ENCODE measurements at places on chromosomes 7 and 10.

DNA sequence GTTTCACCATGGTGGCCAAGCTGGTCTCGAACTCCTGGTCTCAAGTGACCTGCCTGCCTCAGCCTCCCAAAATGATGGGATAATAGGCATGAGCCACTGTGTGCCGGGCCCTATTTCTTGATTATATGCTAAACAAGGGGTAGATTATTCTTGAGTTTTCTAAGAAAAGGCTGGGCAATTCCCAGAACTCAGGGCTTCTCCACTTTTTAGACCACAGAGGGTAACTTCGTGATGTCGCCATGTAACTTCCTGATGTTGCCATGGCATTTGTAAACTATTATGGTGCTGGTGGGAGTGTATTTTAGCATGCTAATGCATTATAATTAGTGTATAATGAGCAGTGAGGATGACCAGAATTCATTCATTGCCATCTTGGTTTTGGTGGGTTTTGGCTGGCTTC lies 35.8 kb downstream of the OTUD1 start:
- no peak for DNase-seq

GRCh38 chr7:89133819-89134218 lies 338.3 kb upstream of the TEX47 start:
- DNase-seq = no peak

- no peak for DNase-seq
Measured at GRCh38 chr7:70616821-70617220, 515.1 kb upstream of the GALNT17 start.

- DNase-seq = no peak
Measured at GRCh38 chr10:46542567-46543465, 13.6 kb downstream of the GPRIN2 start.

DNA sequence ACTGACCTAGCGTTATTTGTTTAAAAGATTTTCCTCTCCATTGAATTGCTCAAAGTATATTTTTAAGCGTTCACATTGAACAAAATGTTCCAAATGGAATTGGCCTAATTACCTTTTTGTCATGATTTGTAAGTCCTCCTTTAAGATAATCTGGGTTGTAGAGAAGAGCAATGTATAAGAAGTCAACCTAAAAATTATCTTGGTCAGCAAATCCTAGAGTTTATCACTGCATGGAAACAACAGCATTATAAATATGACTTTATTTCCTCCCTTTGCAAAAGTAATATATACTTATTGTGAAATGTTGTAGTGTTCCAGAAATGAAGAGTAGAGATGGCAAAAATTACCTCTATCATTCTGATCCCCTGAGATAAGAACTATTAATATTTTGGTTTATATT lies 59.2 kb downstream of the TAX1BP1 start:
- no peak for DNase-seq

DNA sequence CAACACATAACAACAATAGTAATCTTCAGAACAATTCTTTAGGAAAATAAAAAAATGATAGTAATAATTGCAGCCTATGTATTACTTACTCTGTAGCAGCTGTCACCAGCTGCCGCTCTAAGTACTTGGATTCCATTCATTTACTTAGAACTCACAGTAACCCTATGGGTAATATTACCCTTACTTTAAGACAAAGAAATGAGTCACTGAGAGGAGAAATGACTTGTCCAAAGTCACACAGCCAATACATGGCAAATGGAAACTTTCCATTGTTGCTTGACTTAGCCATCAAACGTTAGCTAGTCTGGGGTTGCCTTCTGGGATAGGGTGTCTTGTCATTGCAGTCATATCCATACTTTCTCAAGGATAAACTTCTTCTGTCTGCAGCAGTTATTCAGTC lies 3.6 kb downstream of the CCNY start:
- no peak for DNase-seq

GRCh38 chr10:48797830-48798229 lies 113.2 kb downstream of the WDFY4 start:
- no peak for DNase-seq

DNA sequence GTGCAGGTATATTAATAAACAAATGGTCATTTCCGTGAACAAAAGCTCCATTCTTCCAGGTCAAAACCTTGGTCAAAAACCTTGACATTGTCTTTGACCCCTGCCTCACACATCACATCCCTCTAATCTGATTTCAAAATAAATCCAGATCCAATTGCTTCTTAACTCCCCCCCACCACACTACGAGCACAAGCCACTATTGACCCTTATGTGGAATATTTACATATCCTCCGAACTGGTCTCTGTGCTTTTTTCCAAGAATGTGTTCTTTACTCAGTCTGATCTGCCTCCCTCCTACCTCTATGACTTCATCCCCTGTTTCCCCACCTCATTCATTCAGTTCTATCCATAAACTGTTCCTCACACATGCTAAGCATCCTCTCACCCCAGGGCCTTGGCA lies 313.6 kb upstream of the NPVF start:
- no peak for DNase-seq

- no peak for DNase-seq
Measured at GRCh38 chr10:115209133-115209532, 116.0 kb downstream of the ATRNL1 start.

DNA sequence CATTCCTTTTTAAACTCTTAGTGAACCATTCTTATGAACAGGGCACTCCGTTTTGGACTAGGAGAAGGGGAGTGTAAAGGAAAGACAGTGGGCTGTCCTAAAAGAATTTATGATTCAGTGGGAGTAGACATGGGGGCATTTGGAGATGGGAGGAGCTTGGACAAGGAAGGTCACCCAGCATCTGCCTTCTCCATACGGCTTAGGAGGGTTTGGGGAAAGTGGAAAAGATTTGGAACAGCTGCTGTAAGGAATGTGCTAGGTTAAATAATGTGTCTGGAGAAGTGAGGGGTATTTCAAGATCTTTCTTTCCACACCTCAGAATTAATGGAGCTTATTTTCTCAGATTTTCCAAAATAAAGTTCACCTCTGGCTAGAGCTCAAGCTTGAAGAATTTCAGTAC lies 24.0 kb downstream of the SLC35G1 start:
- DNase-seq = no peak

GRCh38 chr10:89591111-89591795 lies 53.8 kb downstream of the PANK1 start:
- no peak for DNase-seq

DNA sequence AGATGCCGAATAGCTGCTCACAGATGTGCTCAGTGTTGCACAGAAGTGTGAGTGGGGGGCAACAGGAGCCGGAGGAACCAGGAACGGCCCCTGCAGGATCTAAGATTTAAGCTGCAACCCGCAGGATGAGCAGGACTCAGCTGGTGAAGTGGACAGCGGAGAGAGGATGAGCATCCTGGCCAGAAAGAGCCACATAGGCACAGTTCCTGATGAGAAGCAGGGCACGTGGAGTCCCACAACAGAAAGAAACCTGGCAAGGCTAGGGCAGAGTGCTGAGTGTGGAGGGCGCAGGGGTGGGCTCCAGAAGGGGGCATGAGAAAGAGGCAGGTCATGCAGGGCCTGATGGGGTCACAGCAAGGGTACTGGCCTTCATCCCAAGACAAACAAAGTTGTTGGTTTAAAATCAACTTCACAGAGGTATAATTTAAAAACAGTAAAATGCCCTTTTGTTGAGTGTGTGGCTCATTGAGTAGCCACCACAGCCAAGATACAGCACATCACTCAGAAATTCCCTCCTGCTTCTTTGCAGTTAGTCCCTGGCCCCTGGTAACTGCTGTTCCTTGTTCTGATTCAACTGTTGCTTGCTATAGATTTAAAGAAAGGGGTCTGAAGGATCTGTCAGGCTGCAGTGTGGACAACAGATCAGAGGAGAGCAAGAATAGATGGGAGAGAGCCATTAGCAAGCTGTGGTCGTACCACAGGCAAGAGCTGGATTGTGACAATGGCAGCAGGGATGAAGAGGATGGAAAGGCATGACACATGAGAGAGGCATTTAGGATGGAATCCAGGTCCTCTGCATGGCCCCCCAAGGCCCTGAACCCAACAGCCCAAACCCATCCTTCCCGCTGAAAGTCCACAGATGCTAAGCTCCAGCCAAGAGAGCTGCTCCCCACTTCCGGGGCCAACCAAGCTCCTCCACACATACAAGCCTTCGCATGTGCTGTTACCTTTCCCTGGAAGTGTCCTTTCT lies 53.1 kb upstream of the OSBPL3 start:
- no peak for DNase-seq

DNA sequence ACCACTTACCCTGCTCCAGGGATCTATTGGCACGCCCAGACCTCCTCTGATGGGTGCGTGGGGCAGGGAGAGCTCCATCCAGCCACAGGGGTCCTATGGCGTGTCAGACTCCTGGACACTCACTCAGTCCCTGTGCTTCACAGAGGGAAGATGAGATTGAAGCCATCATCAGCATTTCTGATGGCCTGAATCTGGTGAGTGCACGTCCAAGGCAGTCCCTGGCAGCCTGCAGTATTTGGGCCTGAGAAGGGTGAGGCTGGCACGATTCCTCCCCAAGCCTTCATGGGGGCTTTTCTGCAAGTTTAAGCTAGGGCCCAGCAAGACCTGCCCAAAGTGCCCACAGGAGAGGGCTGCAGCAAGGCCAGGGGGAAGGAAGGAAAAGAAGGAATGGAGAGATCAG lies 3.3 kb downstream of the CDHR1 start:
- no peak for DNase-seq

DNA sequence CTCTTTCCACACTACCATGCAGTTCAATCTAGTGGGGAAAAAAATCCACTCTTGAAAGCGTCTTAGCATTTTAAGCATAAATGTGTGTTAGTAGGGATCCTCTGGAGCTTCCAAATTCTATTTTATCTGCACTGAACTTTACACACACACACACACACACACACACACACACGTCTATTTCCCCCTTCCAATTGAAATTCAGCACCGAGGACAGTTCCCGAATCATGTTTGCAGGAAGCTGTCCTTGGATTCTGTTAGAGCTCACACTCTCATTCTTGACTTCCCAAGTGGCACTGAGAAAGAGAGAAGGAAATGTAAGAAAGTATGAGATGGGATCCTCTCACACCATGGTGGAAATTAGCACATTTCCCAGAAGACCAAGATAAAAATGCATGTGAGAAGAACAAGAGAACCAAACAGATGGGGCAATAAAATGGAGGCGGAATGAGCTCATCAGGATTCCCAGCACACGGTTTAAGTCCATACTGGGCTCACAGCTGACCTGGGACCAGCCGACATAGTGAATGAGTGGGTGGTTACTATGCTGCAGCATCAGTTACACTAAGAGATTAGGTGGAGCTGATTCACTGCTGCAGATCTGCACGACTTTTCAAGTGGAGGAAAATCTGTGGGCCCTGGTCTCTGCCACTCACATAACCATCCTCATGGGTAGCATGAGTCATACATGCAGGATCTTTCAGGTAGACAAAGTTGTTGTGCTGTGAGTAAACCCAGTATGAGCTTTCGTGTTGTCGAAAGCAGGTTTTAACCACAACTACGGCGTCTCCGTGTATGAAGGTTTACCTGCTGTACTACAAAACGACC lies 3.3 kb upstream of the NPTX2 start:
- DNase-seq = no peak

- DNase-seq = no peak
Measured at GRCh38 chr7:39044489-39044888, 66.8 kb downstream of the POU6F2 start.

GRCh38 chr7:70620333-70621055 lies 511.4 kb upstream of the GALNT17 start:
- DNase-seq = no peak

GRCh38 chr10:75417522-75417927 lies 13.9 kb upstream of the LRMDA start:
- DNase-seq = no peak

DNA sequence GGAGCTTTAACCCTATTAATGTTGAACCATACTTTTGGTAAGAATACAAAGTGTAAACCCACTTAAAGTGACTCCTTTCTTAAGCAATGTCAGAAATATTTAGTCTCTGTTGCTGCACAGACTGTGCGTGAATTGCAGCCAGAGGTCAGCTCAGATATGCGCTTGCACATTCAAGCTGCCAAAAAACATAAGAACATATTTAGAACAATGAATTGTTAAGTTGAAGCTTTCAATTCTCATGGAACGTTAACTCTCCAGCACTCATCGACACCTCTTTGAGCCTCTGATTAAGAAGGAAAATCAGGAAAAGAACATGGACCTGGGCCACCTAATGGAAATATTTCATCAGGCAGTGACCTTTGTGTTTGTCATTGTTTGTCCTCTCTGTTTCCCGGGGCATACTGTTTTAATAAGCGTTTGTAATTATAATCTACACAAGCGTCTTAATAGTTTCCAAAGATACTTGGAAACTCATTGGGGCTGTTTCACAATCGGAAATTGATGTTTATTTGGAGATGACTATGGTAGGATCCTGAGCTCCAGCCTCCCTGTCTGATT lies 193.0 kb upstream of the CELF2 start:
- no peak for DNase-seq

DNA sequence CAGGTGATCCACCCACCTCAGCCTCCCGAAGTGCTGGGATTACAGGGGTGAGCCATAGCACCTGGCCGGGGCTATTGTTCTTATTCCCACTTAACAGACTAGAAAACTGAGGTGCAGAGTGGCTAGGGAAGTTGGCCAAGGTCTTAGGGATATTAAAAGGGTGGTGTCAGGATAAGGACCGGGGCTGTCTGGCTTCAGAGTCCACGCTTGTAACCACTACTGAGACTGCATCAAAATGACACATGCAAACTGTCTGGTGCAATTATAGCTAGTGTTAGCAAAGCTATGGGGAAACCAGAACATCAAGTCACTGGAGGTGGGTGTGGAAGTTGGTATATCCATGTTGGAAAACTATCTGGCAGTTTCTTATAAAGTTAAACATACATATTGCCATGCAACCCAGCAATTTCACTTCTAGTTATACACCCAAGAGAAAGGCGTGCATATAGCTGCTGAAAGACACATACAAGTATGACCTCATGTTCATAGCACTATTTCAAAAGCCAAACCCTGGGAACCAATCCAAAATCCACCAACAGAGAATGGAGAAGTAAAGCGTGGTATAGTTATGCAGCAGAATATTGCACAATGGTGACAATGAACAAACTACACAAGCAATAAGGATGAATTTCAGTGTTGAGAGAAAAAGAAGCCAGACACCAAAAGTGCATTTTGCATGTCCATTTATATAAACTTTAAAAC lies 33.9 kb upstream of the EEPD1 start:
- no peak for DNase-seq

DNA sequence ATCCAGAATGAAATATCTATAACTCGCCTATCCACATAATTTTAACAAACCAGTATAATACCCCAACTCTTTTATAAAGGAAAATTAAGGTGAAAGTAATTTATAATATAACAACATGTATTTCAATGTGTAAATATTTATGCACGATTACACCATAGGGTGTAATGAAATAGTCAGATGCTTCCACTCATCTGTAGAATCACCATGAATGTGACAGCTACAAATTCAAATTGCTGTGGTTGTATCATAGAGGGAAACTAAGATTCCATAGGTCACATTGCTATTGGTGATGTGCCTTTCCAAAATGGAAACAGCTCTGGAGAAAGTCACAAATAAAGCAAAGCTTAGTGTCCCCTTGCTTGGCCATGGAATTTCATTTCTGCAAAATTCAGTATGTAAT lies 95.7 kb downstream of the CPED1 start:
- DNase-seq = no peak

Data from naive B cell (primary cell).